ENCODE measurements at places on chromosomes 5 and 9.

GRCh38 chr5:95725937-95726810 lies 5.0 kb upstream of the RHOBTB3 start:
- no peak for DNase-seq

DNA sequence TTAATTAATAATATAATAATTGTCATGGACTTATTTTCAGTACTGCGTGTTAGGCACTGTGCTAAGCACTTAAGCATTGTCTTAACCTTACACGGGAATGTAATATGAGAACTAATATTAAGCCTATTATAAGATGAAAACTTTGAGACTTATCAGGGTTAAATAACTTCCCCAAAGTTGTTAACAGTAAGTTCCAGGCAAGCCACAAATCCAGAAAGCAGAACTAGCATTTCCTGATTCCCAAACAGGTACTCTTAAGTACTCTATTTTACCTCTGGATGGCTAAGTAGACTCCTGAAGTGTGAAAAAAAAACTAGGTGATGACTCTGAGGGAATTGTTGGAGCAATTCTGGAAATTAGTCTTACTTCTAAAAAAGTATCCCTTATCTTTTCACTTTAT lies 23.8 kb downstream of the GABRG2 start:
- no peak for DNase-seq

- no peak for DNase-seq
Measured at GRCh38 chr9:73151653-73152542, at the start of gene ANXA1. ANXA1 (plus strand) TSS chr9:73151865; CDS start chr9:73158536, 6,671 bp downstream.

DNA sequence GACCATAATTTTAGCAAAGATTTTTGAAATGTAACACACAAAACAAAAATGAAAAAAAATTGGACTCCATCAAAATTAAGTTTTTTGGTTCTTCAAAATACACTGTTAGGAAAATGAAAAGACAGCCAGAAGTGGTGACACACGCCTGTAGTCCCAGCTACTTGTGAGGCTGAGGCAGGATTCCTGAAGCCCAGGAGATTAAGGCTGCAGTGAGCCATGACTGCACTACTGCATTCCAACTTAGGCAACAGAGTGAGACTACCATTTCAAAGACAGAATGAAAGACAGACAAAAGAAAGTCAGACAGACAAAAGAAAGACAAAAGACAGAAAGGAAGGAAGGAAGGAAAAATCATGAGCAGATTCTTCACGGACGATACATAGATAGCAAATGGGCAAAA lies 7.5 kb downstream of the DIAPH1 start:
- no peak for DNase-seq

GRCh38 chr5:127416906-127417305 lies 100.5 kb upstream of the PRRC1 start:
- DNase-seq = no peak

GRCh38 chr9:33102551-33103210 lies 26.2 kb upstream of the SMU1 start:
- no peak for DNase-seq

GRCh38 chr9:928363-929042 lies 48.0 kb upstream of the DMRT3 start:
- no peak for DNase-seq

- no peak for DNase-seq
Measured at GRCh38 chr5:180668835-180669596, 19.6 kb upstream of the FLT4 start.

DNA sequence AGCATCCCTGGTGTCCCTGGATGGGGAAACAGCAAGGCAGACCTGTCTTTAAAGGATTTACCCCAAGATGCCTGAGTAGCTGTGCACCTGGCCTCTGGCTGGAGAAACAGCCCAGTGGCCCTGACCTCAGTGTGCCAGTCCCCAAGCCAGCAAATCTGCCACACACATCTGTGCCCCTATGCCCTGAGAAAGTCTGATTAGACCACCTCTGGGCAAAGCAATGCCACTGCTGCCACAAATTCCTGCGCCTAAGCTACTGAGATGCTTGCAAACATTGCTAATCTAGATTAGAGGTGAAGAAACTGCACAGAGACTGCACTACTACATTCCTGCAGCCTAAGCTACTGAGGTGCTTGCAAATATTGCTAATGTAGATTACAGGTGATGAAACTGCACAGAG lies 269.6 kb downstream of the CEMIP2 start:
- DNase-seq = no peak

DNA sequence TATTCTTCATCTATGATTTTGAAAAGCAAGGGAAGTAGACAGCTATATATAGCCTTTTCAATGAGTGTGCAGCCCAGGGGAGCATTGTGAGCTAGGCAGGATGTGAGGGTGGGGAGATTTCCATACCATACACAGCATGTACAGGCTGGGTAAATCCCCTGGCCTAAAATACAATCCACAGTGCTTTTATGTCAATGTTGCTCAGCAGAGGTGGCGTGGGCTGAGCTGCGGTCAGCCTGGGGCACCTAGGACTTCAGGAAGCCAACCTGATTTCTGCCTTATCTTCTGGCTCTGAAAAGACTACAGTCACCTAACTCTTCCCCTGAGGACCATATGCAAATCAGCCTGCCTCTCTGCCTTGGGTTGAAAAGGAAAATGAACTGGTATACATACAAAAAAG lies 6.3 kb upstream of the GARIN3 start:
- peak; percentile 91 for DNase-seq

GRCh38 chr9:13898957-13899356 lies 415.0 kb downstream of the NFIB start:
- no peak for DNase-seq

Data from activated CD4-positive, alpha-beta T cell treated with anti-CD3 and anti-CD28 coated beads, Interleukin-2, amount 50 U/mL, for 24 hours (primary cell).